ENCODE measurements at places on chromosomes 3 and 15. TPM values are rescaled to one million over a fixed set of nuclear protein-coding genes. Genes with fewer than 3 reads are reported as not detected.

The KBTBD13 gene
- total RNA-seq, result 0.08 TPM

GRCh38 chr3:52849656-52850055 lies 14.8 kb upstream of the MUSTN1 start:
- no peak for DNase-seq
- H3K27me3 ChIP-seq, result no peaks in the 10 kb centered on the region
- no peaks in the 10 kb centered on the region for H3K4me1 ChIP-seq
- H3K27ac ChIP-seq, result no peak overlapping the region
- H3K4me3 ChIP-seq, result no peak overlapping the region

DNA sequence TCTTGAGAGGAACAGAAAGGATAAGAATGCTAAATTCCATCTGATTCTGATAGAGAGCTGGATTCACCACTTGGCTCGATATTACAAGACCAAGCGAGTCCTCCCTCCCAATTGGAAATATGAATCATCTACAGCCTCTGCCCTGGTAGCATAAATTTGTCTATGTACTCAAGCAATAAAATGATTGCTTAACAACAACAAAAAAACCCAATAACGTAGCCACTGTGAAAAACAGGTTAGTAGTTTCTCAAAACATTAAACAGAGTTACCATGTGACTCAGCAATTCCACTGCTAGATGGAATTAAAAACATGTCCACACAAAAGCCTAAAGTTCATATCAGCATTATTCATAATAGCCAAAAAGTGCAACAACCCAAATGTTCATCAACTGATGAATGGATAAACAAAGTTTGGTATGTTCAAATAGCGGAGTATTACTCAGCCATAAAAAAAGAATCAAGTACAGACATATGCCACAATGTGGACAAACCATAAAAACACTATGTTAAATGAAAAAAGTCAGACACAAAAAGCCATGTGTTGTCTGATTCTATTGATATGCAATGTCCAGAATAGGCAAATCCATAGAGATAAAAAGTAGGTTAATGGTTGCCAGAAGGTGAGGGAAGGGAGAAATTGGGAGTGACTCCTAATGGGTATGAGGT lies 16.8 kb downstream of the BCL2L10 start:
- H3K36me3 ChIP-seq, result no peaks in the 10 kb centered on the region
- no peak overlapping the region for H3K4me3 ChIP-seq
- peaks cover 24% of the 10 kb centered on the region for H3K4me1 ChIP-seq
- no peak overlapping the region for H3K27ac ChIP-seq
- no peak for DNase-seq

DNA sequence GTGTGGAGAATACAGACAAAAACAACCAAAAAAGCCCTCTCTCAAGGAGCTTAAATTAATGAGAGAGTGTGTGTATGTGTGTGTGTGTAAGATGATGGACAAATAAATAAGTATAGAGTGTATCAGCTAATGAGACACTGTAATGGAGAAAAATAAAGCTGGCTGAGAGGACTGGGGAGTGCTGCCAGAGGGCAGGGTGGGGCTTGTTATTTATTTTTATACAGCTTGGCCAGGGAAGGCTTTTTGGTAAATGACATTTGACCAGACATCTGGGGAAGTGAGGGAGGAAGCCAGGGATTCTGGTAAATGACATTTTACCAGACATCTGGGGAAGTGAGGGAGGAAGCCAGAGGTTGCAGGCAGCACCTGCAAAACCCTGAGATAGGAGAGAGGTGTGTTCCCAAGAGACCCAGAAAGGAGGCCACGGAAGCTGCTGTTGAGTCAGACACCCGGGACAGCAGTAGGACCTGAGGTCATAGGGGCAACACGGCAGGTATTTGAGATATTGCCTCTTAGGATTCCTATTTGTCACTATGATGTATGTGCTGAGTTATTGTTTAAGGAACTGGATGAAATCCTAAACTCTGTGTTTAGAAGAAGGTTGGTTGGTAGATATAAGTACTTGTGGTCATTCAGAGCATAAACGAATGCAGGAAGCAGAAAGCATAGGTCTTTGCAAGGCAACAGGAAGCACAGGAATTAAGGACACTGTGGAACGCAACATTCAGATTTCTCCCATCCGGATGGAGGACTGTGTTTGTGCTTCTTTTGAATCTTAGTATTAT lies 2.7 kb downstream of the SV2B start:
- no peaks in the 10 kb centered on the region for H3K4me1 ChIP-seq
- H3K4me3 ChIP-seq, result no peak overlapping the region
- no peaks in the 10 kb centered on the region for H3K27me3 ChIP-seq

Measured in ovary (tissue), 10 donors.